Mucosa of descending colon (tissue), 3 donors: ENCODE measurements at places on chromosomes 7 and 10.

DNA sequence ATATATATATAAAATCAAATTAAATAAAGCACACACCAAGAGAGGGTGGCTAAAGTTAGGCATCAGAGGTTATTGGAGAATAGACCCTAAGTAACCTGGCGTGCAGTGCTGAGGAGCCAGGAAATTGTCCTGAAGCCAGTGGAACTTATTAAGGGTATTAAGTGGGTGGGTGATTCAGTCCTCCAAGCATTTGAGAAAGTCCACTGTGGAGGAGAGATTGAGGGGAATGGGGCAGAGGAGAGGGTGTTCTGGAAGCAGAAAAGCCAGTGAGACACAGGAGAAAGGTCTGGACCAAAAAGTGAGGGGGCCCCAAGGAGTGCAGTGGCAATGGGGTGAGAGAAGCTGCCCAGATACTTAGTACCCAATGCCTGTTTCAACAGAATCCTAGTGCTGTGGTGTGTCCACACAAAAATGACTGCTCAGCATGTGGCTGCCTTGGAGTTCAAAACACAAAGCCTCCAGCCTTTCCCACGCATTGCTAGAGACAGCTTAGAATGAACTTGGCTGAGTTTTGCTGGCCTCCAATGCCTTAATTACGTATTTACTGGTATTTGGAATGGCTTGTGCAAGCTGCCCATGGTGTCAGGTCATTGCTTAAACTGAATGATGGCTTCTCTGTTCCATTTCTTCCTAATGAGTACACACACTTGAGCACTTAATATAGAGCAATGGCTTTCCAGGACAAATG lies 44.9 kb upstream of the CHST15 start:
- DNase-seq: no peak

- DNase-seq: no peak
Observed at GRCh38 chr7:127903892-127904669, 127.2 kb downstream of the LRRC4 start.

DNA sequence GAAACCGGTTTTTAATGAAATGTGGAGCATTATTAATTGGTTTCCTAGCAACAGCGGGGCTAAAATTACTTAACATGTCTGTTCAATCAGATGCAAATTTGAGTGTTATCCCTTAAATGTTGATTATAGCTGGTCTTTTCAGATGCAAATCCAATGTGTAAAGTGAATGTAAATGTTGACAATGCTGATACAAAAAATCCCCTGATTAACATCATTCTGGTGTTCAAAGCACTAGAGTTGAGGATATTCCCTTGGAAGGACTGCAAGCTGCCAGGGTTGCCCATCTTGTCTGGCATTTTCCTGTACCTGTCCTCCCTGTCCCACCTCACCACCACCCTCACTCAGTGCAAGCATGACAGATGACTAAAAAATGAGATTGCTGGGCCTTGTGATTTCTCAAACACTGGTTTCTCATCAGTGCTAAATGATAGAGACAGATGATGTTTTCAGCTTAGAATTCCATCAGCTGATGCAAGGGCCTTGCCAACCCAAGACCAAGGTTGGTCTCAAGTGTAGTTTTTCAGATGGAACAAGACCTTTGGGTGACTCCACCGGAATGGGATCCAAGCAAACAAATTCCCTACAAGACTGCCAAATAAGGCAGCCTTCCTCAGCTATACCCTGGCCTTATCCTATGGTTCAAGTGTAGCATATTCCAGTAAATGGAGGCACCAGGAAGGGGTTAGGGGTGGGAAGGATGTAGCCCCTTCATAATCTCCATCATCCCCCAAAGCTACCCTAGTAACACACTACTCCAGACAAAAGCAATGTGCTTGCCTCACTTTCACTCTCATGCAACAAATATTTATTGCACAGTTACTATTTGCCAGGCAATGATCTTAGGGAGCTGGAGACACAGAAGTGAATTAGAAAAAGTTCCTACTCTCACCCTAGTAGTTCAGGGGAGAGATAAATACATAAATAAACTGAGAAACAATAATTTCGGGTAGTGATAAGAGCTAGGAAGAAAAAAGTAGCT lies 54.9 kb downstream of the JAZF1 start:
- no peak for DNase-seq

GRCh38 chr10:14916600-14916999 lies 37.3 kb downstream of the DCLRE1C start:
- DNase-seq: no peak

GRCh38 chr10:128485701-128486235 lies 359.5 kb upstream of the MKI67 start:
- no peak for DNase-seq

GRCh38 chr7:132825222-132825621 lies 249.0 kb upstream of the PLXNA4 start:
- DNase-seq: no peak

- no peak for DNase-seq
Observed at GRCh38 chr7:607938-608337, 88.3 kb upstream of the PDGFA start.

DNA sequence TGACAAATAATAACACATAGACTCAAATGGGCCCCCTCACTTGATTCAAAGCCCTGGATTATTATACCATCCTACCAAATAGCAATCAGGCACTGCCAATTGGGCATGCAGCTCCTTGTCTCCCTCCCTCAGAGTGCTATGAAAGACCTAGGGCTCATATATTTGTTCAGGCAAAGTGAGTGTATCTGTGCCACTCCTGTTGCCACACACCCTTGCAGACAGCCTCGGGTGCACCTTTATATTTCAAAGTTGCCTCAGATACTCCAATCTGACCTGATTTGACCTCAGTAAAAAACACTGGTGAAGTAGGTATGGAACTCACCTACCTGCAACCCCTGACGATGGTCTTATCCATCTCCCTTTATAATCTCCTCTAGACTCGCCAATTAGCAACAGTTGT lies 3.0 kb upstream of the NAMPT start:
- peak; percentile 41 for DNase-seq

DNA sequence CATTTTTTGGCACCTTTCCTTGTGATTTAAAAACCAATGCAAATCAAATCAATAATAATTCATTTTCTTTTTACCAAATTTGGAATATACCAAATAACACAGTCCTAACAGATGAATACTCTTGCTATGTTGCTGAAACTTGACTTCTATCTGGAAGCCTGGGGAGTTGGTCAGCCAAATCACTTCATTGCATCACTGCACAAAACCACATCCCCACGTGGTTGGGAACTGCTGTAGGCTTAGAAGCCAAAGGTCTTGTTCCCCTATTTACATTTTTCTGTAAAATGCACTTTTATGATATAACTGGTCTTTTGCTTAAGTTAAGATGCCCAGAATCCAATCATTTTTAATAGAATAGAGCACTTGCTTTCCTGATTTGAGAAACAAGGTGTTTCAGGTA lies 15.2 kb downstream of the GPR85 start:
- no peak for DNase-seq

- DNase-seq: no peak
Observed at GRCh38 chr7:63112764-63113712, 885.6 kb upstream of the ZNF722 start.

- DNase-seq: no peak
Observed at GRCh38 chr10:101367569-101368453, 13.8 kb downstream of the BTRC start.

DNA sequence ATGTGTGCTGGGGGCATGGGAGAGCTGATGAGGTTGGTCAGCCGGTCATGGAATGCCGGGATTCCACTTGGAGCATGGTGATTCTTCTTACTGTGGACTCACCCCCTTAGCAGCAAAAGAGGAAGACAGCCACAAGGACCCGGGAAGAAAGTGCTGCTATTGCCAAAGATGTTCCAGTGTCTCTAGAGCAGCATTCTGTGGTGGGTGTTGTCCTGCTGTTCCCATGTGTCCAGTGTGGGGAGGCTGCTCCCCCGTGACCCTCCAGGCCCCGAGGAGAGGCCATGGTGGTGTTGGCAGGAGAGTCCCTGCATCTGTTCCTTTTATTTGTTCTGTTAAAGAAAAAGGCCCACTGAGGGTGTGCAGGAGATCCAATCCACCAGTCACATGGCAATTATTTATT lies 499.4 kb downstream of the RPS24 start:
- DNase-seq: no peak

- no peak for DNase-seq
Observed at GRCh38 chr10:10165415-10165814, 852.3 kb upstream of the CELF2 start.

GRCh38 chr10:5497948-5498730 lies 1.2 kb downstream of the CALML5 start:
- no peak for DNase-seq

- DNase-seq: peak; percentile 94
Observed at GRCh38 chr10:30433730-30434272, at the start of gene MAP3K8. MAP3K8 (plus strand) TSS chr10:30434184; CDS start chr10:30438939, 4,755 bp downstream.

- no peak for DNase-seq
Observed at GRCh38 chr10:79411546-79412495, 33.6 kb downstream of the ZCCHC24 start.

- DNase-seq: no peak
Observed at GRCh38 chr10:68348265-68348741, 15.6 kb upstream of the PBLD start.

- DNase-seq: no peak
Observed at GRCh38 chr10:102324061-102324460, 71.4 kb upstream of the NFKB2 start.
